ENCODE measurements at places on chromosomes 7 and 10.

- no peak for DNase-seq
Measured at GRCh38 chr7:380139-380485, 90.1 kb downstream of the FOXL3 start.

DNA sequence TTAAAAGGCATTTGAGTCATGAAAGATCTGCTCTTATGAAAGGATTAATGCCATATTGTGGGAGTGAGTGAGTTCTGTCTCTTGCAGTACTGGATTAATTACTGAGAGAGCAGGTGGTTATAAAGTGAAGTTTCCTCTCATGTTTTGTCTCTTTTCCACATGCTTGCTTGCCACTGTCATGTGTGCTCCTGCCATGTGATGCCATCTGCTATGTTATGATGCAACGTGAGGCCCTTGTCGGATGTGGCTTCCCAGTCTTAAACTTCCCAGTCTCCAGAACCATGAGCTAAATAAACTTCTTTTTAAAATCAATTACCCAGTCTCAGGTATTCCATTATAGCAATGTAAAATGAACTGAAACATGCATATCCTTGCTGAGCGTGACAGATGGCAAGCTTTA, 22.7 kb upstream of the TCTN3 start:
- DNase-seq, result no peak

GRCh38 chr7:29684787-29685650, 121.3 kb upstream of the WIPF3 start:
- DNase-seq, result peak; percentile 89

- DNase-seq, result no peak
Measured at GRCh38 chr10:31778627-31779026, 150.0 kb downstream of the ARHGAP12 start.

DNA sequence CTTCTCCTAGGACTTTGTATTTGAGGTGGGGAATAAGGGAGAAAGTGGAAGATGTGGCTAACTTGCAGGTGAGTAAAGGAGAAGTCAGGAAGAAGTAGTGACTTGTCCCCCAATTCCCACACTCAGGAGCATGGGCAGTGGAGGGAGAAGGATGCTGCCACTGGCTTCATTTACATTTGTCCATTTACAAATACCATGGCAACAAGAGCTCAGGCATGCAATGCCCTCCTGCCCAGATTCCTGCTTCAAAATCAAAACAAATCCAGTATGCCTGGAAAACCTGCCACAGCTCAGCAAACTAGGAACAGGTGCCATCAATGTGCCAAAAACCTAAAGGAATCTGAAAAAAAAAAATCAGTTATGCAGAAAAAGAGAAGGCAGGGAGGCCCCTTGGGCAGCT, 139.9 kb downstream of the KCNMA1 start:
- DNase-seq, result peak; percentile 79

DNA sequence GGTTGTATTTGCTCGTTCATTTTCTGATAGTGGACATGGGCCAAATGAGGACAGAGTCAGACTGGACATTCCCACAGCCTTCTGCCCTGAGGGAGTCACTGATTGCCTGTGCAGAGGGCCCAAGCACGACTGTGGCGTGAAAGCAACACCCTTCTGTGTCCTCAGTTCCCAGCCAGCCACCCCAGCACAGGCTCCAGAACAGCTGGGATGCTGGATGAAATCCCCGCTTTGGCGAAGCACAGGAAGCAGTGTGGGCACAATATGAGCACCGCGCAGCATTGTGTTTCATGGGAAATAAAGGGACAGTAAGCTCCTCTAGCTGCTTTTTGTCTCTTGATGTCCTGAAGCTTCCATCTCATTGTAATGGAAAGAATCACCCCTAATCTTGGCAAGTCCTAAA, 20.5 kb downstream of the TRIL start:
- DNase-seq, result no peak

DNA sequence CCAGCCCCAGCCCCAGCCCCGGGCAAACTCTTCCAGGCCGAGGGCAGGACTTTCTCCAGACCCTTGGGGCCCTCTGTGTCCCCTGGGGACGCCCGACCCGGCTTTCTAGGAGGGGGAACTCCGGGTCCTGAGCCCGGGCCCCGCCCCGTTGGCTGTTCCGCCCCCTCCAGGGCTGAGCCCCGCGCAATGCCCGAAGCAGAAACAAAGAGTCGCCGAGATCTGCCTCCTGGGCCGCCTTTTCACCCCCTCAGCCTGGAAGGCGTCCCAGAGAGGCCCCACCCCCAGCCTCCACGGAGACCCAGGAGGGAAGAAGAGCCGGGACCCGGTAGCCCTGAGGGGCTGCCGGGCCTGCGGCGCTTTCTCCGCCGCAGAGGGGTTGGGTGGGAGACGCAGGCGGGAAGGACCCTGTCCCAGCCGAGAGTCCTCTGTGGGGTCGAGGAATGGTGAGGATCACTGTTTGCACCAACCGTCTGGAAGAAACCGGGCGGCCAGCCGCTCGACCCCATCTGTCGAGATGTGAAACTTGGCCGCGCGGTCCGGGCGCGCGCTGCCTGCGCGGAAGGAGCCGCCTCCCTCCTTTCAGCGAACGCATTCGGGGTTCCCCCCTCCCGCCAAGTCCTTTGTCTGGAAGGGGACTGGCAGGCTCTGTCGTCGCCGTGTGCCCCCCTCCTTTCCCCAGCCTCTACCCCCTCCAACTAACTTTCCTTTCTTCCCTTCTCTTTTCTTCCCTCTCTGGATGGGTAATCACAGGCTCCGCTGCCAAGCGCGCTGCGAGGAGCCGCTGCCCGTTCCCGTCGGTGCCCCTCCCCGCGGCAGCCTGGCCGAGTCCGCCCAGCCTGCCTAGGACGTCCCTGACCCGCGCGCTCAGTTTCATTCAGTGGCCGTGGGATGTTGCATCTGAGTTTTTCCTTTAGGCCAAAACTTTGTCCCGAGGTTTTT, 10.2 kb downstream of the EN2 start:
- peak; percentile 28 for DNase-seq

DNA sequence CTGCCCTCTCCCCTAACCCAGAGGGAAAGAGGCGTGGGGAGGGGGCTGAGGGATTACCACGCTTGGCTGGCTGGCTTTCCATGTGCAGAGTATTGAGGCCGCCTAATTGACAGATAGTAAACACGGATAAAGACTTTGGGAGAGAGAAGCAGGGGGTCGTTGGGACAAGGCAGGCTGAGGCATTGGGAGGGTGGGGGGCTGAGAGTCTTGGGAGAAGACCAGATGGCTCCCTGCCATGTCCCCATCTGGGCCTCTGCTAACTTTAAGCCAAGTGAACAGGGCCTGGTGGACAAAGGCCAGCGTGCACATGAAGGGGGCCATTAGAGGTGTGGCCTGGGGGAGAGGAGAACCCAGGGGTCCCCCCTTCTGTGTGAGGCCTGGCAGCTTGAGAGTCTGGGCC, 55.4 kb upstream of the MXI1 start:
- DNase-seq, result no peak

DNA sequence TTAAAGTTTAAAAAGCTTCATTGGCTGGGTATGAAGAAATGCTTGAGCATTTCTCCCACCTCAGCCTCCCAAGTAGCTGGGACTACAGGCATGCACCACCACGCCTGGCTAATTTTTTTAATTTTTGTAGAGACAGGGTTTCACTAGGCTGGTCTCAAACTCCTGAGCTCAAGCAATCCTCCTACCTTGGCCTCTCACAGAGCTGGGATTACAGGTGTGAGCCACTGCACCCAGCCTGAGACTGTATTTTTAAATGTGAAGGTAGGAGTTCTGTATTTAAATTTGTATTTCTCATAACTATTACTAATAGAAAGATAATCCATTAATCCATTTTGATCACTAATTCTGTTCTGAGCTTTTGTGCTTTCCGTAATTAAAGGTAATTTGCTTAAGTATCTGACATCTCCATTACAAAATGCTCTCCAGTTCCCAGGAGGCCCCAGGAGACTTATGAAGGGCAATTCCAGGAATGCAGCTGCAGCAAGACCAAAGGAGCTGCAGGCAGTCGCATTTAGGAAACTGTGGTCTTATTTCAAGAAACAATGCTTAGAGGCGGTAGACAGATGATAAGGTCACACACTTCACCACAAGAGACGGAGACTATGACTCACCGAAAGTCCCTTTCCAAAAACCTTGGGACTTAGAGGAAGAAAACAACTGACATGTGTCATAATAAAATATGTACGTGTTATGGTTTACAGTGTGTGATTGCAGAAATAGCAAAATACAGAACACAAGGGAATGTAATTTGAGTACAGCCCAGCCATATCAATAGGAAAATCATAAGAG, 23.3 kb downstream of the YAE1 start:
- DNase-seq, result peak; percentile 93

- DNase-seq, result no peak
Measured at GRCh38 chr10:74049955-74050354, 52.0 kb downstream of the VCL start.

- no peak for DNase-seq
Measured at GRCh38 chr10:110034596-110034995, 26.8 kb downstream of the ADD3 start.

DNA sequence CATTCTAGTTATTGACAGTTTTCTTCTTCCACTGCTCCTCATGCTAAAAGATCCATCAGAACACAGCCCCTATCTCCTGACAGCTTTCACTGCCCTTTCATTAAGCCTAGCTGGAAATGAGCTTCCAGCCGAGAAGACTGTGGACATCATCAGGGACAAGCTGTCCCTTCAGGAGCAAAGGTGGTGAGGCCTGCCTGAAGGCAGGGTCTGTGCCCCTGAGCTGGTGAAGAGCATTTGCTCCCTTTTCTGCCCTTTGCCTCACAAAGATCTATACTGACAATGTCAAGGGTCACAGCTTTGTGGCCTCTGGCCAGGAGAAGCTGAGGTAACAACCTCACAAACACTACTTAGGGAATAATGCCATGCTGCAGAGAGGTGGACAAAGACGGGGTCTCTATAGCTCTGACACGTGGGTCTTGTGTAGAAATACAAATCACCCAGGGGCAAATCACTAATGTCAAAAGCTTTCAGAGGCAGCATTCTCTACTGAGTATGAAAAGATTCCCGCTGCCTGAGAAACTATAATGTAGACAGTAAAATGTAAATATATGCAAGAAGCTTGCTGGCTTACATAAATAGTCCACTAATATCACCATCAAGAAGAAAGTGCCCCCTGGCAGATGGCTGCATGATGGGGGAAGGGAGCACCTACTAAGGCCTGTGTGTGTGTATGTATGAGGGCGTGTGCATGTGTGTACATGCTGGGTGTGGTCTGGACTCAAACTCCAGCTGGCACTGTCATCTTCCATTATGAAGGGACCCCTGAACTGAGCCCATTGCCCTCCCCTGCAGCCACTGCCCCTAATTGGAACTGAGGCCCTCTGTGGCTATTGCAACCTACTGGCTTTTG, 55.8 kb downstream of the HBP1 start:
- no peak for DNase-seq

DNA sequence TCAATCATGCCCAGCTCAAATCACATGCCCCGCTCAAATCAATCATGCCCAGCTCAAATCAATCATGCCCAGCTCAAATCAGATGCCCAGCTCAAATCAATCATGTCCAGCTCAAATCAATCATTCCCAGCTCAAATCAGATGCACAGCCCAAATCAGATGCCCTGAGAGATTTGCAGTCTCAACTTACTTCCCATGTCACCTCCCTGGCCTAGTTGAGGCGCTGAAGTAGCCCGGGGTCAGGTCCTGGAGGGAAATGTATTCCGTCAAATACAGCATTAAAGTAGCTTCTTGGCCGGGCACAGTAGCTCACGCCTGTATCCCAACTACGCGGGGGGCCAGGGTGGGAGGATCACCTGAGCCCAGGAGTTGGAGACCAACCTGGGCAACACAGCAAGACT, 15.7 kb upstream of the PRKAR1B start:
- no peak for DNase-seq

DNA sequence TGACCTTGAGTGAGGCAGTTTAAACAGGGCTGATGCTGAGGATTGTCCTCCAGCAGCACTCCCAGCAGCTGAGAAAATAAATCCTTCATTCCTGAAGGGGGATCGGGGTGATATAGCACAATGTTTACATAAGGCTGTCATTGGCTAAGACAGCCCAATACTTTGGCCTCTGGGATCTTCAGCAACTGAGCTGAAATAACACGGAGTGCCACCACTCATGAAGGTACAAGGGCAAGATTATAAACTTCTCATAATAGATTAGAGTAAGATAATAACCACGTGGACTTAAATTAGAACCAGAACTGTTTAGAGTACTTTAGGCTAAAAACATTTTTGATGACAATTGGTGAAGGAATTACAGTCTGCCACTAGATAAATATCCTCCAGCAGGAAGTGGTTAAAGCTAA, 70.0 kb upstream of the PAPSS2 start:
- DNase-seq, result no peak

GRCh38 chr10:248307-248706, 113.1 kb downstream of the ZMYND11 start:
- peak; percentile 49 for DNase-seq

- DNase-seq, result no peak
Measured at GRCh38 chr10:93917064-93917391, 23.2 kb downstream of the SLC35G1 start.

DNA sequence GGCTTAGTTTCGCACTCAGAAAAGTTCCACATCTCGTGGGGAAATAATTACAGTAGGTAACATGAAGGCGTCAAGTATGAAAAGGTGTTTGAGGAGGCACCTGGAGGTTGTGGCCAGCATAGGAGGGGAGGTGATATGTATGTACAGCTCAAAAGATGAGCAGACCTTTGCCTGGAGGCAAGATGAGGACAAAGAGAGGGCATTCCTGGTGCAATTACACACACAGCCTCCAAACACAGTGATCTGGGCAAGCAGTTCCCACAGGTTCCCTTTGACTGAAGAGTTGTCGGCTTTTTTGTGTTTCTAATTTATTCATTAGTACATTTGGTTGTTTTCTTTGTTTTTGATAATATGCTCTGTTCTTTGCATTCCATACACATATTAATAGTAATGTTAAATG, 46.9 kb downstream of the CDK14 start:
- DNase-seq, result no peak

DNA sequence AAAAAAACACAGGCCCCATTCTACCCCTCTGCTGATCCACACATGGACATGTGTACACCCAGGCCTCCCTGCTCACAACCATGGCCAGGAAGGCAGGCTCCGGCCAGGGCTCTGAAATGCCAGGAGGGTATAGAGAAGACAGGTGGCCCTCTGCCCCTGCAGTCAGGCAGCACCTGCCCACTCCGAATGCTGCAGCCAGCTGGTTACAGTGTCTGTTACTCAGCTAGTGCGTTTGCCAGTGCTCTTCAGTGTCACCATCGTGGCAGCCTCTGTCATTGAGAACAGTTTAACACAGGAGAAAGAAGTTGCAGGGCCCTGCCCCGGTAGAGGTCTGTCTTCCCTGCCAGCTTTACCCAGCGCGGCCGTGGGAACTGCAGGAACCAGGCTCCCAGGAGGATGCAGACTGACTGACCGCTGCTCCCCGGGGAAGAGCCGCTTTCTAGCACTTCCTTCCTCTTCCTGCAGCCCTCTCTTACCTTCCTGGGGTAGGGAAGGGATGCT, 128.8 kb upstream of the FAM20C start:
- no peak for DNase-seq

- DNase-seq, result no peak
Measured at GRCh38 chr7:128915271-128915819, 4.8 kb upstream of the KCP start.

GRCh38 chr10:32376097-32376496, 29.1 kb upstream of the EPC1 start:
- no peak for DNase-seq

DNA sequence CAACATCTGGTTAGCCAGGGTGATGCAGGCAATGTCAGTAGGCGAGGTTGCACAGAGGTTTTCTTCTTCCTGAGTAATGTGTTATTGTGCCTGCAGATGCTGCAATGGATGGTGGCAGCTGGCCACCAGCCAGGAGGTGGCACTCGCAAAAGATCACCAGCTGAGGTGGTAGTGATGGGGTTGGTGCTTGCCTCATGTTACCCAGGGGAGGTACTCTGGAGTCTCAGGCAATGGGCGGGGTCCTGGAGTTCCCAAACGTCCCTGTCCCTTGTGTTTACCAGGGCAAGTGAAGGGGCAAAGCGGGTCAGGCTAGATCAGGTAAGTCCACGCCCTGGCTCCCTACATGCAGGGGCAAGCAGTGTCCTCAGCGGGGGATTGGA, 21.1 kb downstream of the CLRN3 start:
- DNase-seq, result no peak
